D721Med (cell line): ENCODE measurements at places on chromosomes 12 and 14.

GRCh38 chr14:67251573-67252226, 10.5 kb downstream of the PALS1 start:
- no peak for DNase-seq

GRCh38 chr12:2366711-2367110, 313.9 kb downstream of the CACNA1C start:
- no peak for DNase-seq

DNA sequence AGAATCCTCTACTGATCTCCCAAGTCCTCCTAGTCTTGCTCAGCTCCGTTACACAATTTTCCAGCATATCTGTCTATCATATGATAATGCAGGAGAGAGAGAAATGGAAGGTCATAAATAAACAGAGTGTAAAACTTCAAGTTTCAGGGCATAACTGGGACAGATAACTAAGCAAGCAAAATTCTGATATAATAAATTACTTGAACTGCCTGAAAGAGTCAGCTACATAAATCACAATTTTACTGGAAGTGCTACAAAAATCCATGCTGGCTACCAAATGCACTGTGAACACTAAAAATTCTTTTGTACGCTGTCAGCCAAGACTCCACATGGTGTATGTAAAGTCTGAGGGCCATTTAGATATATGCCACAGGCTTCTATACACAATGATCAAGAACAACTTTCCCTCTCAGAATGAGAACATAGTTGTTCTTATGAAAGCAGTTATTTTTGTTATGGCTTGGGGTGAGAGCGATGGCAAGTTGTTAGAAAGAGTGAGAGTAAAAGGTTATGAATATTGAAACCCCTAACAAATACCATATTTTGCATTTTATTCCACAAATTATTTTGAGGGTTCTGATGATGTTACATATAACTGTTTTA, 41.1 kb downstream of the GRIP1 start:
- no peak for DNase-seq

DNA sequence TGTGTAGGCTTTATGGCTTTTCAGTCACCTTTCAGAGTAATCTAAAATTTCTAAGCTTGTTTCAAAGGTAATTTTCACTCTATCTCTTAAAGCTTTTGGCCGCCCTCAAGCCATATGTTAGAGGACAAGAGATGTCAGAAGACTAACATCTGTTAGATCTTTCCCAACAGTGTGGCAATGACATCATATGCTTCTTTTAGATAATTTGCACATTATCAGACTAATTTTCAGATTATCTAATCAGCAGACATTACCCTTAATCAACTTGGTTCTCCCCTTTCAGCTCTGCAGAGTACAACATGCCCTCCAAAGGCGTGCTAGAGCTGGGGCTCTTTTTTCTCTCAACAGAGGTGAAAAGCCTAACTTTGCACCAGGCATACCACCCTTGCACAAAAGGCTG, 207.1 kb downstream of the DPF3 start:
- peak; percentile 45 for DNase-seq

GRCh38 chr12:12714276-12715021, 2.7 kb upstream of the CDKN1B start:
- no peak for DNase-seq

GRCh38 chr12:12331896-12332295, 18.1 kb downstream of the MANSC1 start:
- DNase-seq: no peak

- DNase-seq: no peak
Measured at GRCh38 chr12:124277394-124278241, 17.3 kb upstream of the RFLNA start.

- no peak for DNase-seq
Measured at GRCh38 chr14:20386276-20386855, 26.9 kb downstream of the TEP1 start.

- no peak for DNase-seq
Measured at GRCh38 chr14:97393244-97393643, 596.1 kb downstream of the VRK1 start.

GRCh38 chr12:90152897-90153624, 444.4 kb upstream of the ATP2B1 start:
- no peak for DNase-seq

- peak; percentile 63 for DNase-seq
Measured at GRCh38 chr14:21093769-21094681, 4.4 kb downstream of the ZNF219 start.

DNA sequence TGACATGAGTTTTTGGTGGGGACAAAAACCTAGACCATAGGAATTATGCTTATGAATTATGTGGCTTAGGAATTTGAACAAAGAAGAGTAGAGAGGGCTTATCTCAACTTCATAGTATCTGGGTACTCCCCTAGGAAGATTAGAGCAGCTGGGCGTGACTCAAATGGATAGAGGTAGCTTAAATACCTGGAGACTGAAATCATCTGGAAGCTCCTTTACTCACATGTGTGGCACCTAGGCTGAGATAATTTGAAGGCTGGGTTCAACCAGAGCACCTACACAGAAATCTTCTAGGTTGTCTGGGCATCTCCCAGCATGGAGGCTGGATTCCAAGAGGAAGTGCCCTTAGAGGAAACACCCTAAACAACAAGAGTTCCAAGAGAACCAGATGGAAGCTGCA, 393.9 kb downstream of the ADAMTS20 start:
- DNase-seq: no peak

DNA sequence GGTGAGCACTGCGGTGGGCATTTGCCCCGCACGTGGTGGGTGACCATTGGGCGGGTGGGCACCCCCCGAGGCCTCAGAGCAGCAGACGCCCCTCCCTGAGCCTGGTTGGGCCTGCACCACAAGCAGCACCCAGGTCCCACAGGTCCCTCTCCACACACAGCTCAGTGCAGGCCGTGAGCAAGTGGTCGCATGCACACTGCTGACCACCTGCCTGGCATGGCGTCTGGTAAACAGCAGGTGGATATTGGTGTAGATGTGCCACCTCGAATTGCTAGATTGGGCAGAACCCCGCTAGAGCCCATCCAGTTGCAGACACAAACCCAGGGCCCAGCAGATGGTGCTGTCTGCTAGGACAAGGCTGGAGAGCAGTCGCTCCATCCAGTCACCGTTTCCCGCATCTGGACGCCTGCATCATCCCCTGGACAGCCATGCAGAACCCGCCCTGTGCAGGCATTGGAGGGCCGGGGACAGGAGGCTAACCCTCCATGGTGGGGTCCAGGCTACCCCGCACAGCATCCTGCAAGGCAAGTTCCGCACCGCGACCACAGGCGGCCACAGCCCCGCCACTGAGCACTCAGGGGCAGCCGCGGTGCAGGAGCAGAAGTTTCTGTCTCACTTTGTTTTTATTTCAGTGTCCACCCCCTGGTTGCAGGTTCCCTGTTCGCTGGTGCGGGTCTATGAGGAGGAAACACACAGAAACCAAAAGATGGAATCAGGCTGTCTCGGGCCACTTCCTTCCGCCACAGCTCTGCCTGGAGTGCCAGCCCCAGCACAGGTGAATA, 45.6 kb upstream of the RIMBP2 start:
- DNase-seq: peak; percentile 70
